HepG2 (cell line): ENCODE measurements at places on chromosomes 4 and X.

- DNase-seq = no peak
Observed at GRCh38 chr4:41214825-41215146, 444 bp upstream of the APBB2 start.

DNA sequence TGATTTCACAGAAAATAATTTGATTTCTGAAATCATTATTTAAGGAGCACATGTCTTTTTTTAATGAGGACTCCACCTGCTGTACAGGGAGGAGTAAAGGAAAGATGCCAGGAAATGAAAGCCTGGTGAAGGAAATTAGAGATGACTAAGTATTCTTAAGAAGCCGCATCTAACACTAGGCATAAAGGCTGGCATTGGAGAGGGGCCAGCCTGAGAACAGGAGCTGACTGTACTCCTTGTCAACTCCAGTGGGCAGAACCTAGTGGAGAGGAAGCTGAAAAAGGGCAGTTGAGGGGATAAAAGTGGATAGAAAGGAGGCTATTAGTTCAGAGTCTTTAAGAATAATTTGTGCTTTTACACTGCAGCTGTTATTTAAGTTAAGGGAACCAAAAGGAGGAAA, 393.0 kb downstream of the PPP1R2C start:
- DNase-seq = no peak

DNA sequence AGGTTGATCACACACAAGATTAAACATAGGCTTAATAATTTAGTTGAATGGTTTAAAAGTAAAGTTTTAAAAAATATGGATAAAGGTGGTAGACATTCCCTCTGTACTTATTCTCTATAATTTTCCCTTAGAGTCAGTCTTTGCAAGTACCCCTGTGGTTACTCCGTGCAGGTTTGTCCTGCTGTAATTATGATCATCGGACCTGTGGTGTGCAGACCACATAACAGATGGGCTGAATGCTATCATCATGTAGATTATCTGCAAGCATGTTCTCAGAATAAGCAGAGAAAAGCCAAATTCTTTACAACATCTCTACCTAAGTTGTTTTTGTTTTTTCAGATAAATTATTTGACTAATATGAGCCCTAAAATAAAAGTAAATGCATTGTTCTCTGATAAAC, 146.8 kb downstream of the FSTL5 start:
- no peak for DNase-seq

GRCh38 chrX:47283015-47283771, 50.4 kb downstream of the USP11 start:
- DNase-seq = peak; percentile 6

DNA sequence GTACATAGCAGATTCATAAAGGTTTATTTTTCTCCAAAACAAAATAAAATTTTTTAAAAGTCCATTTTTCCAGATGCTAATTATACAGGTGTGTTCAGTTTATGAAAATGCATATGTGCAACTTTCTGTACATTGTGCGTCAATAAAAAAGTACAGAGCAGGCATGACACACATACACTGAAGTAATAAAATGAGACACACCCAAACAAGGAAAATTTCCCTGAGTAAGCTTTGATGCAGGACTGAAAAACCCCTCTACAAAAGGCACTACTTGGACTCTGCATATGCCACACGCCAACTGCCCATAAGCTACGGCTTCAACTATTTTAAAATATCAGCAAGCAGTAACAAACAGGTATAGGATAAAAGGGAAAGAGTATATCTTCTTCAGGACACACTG, 13.8 kb downstream of the ARAP2 start:
- DNase-seq = no peak
